ENCODE measurements at places on chromosomes 11 and 22.

GRCh38 chr11:104094576-104094975 lies 58.1 kb downstream of the DDI1 start:
- DNase-seq, result no peak

- DNase-seq, result no peak
Measured at GRCh38 chr11:46642627-46643335, 25.4 kb downstream of the ATG13 start.

DNA sequence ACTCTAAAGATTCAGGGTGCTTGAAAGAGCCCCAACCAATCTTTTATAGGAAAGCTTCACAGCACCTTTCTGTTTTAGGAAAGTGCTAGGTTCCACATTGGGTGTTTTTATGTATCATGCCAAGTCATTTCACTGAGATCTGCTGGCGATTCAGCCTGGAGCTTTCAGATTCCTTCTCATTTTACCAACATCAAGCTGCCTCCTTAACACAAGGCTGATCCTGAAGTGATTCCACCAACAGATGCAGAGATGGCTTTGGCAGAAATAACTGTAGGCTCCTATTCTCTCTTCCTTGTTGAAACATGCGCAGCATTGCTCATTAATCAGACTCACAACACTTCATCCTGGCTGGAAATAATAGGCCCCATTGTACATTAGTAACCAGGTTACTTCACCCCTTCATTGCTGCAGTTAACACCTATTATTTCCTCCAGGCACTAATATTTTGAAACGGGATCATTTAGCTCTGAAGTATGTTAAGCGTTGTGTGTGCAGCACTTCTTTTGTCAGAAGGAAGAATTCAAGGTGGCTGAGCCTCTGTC lies 89.0 kb downstream of the OPCML start:
- DNase-seq, result no peak

DNA sequence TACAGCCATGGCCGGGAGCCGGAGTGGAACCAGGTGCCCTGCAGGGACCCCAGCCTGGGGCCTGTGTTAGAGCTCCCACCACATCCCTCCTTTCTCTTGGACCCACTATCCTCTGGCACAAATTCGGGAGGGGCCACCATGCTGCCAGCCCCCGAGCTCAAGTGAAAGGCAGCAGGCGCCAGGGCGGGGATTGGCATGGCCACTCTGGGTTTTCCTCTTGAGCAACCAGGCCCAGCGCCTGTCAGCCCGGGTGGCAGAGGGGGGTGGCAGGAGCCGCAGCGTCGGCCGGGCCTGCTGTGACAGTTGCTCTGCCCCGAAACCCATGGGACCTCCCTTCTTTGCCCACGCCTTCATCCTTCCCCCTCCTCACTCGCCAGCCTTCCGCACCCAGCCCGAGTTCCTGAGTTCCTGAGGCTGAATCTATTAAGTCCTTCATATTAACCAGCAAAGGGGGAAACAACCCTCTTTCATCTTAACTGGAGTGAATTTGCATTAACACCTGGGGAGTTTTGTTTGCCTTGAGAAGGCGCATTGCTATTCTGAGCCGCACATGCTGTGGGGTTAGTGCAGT lies 16.8 kb upstream of the CABP7 start:
- DNase-seq, result no peak

DNA sequence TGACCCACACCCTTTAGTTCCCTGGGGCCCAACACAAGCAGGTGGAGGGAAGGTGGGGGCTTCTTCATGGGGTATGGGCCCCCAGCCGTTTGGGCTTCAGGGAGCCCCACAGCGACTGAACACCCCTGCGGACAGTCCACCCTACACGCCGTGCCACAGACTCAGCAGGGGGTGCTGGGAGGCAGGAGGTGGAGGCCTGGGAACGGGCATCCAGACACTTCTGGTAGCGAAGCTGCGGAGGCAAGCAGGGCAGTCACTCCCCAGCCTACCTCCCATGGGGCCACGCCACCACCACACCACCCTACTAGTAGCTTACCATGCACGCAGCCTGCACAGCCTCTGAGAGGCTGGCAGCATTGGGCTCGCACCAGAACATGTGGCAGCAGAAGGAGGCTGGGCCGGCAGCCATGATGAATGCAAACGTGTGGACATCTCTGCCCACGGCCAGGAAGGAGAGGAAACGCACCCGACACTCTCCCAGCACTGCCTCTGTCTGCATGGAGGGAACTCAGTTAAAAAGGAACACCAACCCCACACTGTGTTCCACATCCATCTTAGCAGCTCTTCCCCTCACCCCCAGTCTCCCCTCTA lies 5.3 kb downstream of the SMPD1 start:
- no peak for DNase-seq

DNA sequence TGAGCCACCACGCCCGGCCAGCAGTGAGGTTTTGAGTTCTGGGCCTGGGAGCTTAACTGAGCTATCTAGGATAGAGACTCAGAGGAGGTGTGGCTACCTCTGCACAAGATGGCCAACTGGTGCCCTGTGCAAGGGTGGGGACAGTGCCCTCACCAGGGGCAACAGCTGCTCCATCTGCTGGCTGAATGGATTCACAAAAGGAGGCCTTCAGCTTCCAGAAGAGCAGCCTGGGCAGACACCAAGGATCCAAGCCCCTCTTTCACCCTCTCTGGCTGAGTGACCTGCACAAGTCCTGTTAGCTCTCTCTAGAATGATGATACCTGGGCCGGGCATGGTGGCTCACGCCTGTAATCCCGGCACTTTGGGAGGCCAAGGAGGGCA lies 33.5 kb upstream of the BAIAP2L2 start:
- DNase-seq, result peak; percentile 61

GRCh38 chr11:864898-865297 lies 22.2 kb downstream of the TSPAN4 start:
- DNase-seq, result no peak

DNA sequence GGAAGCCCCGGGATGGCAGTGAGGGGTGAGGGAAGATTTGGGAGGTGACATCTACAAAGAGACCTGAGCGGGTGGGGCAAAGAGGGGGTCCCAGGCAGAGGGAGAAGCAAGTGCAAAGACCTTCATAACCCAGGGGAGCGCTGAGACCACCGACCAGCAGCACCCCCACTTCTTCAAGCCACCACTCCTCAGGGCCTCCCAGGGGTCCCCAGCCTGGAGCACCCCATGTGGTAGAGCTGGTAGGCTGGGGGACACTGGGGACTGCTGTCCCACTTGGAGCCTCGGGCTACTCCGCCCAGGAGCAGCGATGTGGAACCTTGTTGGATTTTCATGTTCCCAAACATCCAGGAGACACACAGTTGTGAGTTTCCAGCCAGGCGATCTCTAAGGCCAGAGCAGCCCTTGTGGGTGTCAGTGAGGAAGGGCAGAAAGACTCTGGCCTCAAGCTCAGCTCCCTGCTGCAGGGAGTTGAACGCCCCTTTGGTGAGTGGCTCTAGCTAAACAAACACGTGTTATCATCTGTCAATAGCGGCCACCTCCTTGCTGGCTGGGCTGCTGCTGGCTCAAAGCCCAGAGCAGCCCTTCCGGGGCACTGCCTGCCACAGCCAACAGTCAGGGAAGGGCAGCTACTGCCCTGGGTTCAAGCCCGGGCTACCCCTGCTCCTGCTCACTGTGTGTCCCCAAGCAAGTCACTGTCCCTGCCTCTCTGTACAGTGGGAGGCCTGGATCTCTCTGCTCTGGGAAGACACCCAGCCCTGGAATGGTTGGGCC lies 25.7 kb upstream of the CHKA start:
- DNase-seq, result no peak

GRCh38 chr11:2402890-2403645 lies 2.5 kb downstream of the TSSC4 start:
- DNase-seq, result no peak

DNA sequence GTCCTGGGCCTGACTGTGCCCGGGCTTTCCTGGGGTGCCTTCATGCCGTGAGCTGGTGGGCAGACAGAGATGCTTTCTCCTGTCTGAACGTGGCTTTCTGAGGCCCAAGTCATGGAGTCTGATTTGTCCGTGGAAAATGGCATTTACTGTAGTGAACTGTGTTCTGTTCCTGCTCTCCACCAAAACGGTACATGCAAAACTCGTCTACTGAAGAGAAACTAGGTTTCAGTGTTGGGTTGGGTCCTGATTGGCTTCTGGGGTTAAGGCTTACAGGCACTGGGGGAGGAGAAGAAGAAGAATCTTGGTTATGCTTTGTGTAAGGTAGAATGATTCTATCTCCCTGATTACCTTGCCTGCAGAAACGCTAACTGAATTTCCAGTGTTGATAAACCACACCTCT lies 541.7 kb downstream of the NTM start:
- no peak for DNase-seq
